ENCODE measurements at places on chromosomes 12 and 14.

DNA sequence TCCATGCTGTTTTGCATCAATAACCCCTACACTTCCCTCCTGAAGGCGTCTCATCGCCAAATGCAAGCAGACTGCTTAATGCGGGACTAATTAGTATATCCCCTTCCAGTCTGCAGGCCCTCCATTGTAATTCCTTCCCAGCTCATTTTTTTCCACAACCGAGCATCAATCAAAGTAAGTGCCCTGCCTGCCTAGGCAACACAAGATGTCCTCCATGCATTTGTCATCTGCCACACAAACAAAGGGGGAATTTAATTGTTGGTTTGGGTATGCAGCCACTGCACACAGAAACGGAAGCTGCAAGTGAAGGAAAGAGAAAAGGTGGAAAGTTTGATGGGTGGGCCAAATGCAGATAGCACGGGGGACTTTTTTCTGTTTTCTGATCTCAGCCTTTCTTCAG lies 168.0 kb downstream of the EGLN3 start:
- no peak for DNase-seq

DNA sequence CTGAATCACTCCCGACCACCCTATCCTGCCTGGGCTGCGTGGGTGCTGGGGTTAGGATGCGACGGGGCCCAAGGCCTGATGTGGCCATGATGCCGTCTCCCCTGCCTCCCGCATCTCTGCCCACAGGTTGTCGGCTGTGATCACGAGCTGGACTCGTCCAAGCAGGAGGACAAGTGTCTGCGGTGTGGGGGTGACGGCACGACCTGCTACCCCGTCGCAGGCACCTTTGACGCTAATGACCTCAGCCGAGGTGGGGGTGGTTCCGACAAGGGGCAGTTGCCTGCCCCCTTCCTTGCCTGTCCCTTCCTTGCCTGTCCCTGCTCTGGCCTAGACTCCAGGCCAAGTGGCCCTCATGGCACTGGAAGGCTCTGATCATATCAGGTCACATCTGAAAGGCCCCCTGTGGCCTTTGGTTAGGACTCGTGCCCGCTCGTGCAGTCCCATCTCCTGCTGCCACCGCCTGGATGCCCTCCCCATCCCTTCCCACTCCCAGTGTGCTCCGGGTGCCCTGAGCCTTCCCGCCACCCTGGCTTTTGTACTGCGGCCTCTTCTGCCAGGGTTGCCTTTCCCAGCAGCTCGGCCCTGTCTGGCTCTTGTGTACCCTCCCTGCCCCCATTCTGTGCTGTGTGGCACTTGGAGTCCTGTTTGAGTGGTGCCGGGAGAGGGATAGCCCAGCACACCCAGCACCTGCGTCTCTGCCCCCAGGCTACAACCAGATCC lies 13.6 kb downstream of the PAPLN start:
- no peak for DNase-seq

GRCh38 chr12:116490471-116490870 lies 68.7 kb upstream of the MAP1LC3B2 start:
- DNase-seq = no peak

DNA sequence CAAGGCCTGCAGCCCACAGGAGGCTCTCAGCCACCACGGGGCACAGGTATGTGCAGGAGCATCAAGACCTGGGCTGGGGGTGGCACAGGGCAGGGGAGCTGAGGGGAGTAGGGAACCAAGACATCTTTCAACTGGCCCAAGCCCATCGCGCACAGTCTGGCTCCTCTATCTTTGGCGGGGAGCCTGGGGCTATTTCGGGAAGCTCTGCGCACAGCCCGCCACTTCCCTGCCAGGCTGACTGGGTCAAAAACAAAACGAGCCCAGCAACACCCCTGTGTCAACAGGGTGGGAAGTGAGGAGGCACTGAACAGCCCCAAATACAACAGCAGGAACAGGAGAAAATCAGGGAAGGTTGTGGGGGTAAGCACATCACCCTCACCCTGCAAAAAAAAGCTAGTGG lies 83.9 kb downstream of the ARL6IP4 start:
- no peak for DNase-seq

DNA sequence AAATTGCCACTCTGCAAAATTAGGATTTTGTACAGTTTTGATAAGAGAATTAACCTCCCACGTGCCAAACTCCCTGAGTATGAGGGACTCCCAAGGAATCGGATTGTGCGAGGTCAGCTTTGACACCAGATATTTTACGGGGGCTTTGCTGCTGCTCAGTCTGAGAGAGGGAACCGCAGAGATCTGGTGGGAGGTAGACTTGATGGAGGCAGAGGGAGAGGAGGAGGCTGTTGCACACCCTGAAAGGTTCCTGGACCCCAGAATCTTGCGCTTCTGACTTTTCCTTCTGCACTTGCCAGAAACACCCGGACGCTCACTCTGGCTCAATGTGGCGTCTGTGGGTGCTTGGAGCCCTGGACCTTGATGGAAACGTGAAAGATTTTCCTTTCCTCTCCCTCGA lies 83.9 kb downstream of the PAPOLA start:
- no peak for DNase-seq

- peak; percentile 61 for DNase-seq
Measured at GRCh38 chr12:54207539-54208294, 18.9 kb upstream of the SMUG1 start.

DNA sequence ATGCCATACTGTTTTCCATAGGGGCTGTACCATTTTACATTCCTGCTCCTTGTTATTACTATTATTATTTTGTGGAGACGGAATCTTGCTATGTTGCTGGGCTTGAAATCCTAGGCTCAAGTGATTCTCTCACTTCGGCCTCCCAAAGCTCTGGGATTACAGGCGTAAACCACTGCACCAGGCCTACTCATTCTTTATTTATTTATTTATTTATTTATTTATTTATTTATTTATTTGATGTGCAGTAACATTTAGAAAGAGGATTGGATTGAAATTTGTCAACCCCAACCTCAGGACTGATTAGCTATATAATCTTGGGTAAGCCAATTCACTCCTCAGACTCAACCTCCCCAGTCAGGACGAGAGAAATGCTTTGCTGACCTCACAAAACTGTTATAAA lies 107.9 kb downstream of the VEZT start:
- no peak for DNase-seq

Measured in stimulated activated naive CD4-positive, alpha-beta T cell (primary cell).